MG63 (cell line): ENCODE measurements at places on chromosomes 3 and 15.

- no peak for DNase-seq
Observed at GRCh38 chr3:8423307-8423706, 78.3 kb upstream of the LMCD1 start.

DNA sequence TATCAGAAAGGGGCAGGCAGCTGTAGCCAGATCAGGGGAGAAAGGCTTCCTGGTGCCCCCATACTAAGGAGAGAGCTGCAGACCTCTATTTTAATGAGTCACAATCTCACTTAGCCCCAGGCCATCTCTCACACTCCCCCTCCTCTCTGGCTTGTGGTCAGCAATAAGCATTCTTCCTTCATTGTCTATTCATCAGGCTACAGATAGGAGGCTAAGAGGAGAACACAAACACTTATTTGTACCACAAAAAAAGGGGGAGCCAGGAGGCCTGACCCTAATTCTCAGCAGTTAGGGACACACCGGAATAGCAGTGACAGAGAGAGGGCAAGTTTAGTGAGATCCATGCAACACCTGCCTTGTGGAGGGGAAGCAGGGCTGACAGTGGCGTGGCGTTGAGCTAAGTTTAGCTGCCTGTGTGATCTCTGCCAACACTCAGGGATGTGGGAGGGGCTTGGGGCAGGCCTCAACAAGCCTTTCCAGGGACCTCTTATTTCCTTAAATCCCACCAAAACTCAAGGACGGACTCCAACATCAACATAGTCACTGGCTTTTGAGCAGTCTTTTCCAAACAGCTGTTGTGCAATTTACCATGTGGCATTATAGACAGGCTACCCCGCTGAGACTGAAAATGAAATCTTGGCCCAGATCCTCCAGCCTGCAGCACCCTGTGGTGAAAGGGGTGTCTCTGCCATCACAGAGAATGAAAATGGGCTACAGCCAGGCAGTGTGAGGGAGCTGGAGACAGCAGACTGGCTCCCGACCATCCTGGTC, 191.9 kb upstream of the TSC22D2 start:
- peak; percentile 93 for DNase-seq

- DNase-seq: no peak
Observed at GRCh38 chr3:101646726-101647125, 30.2 kb downstream of the ZBTB11 start.

- no peak for DNase-seq
Observed at GRCh38 chr3:31444220-31445142, 88.2 kb upstream of the STT3B start.

- DNase-seq: no peak
Observed at GRCh38 chr3:76834657-76835056, 205.2 kb upstream of the ROBO2 start.
